ENCODE measurements at places on chromosomes 13 and 19. TPM values are rescaled to one million over a fixed set of nuclear protein-coding genes. Genes with fewer than 3 reads are reported as not detected.

The APOC4 gene
- total RNA-seq = not detected

The APLP1 gene
- total RNA-seq = 10.4 TPM

The HIF3A gene
- total RNA-seq = not detected

The GPC5 gene
- not detected for total RNA-seq

The NMRK2 gene
- total RNA-seq = 31.9 TPM

The UBL5 gene
- total RNA-seq = 480 TPM

The SLC25A41 gene
- total RNA-seq = not detected

The UBE2L5 gene
- total RNA-seq = not detected

The OR10H5 gene
- total RNA-seq = not detected

The SLC7A9 gene
- total RNA-seq = not detected

- DNase-seq = no peak
These were observed 386 bp downstream of the RRAS start for GRCh38 chr19:49639401-49640112.

GRCh38 chr19:46388311-46389095, 24.9 kb downstream of the CCDC8 start:
- DNase-seq = no peak

DNA sequence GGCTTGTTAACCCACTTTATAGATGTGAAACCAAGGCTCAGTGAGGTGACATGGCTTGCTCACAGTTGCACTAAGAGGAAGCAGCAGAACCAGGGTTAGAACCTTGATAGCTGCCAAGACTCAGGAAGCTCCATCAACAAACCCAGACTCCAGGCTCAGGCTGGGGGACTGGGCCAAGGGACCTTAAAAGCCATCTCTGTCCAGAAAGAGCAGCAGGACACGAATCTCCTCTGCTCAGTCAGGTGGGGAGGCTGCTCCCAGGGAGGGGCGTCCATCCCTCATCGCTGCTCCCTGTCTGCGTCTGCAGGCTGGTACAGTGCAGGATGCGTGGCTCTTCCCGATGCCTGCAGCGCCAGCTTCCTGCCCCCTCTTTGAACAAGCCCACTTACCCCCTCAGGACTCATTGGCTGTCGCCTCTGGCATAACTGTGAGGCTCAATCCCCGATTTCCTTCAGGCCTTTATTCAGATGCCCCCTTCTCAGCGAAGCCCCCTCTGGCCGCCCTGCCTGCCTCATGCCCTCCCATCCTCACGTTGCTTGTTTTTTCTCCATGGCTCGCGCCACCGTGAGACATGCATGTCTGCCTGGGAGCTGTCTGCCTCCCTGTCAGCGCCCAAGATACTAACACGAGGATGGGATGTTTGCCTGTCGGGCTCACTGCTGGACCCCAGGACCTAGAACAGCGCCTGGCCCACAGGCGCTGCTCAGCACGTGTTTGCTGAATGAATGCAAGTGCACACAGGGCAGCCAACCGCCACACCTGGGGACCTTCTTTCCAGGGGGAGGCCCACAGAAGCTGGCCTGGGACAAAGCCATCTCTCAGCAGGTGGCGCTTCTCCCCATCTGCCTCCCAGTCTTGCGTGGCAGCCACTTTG, 21.5 kb downstream of the AKT2 start:
- no peak for DNase-seq

- DNase-seq = no peak
These were observed 405.5 kb downstream of the TBC1D4 start for GRCh38 chr13:75076476-75076875.

DNA sequence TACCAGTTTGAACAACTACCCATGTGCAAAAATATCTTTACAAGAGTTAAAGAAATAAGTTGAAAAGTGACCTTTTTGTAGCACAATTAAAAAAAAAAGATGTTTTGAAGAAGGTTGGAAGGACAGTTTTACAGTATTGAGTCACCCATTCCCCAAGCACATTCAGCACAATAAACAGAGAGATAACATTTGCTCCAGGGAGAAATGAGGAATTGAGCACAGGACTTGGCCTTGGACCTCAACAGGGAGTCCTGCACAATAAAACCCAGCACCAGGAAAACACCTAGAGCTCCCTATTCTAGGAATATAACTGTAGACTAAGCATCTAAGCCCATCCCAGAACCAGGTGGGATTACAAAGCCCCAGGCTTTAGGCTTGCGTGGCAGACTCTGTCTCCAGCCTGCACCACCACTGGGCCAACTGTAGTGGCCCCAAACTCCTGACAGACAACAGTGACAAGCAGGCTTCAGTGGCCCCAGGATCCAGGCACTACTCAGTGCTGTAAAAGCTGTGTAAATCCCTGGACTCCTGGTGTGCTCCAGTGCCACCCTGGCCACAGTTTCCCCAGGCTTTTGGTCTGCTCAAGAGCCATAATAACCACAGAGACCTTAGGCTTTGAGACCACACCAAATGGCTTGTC, 857.2 kb downstream of the SLITRK1 start:
- DNase-seq = no peak

DNA sequence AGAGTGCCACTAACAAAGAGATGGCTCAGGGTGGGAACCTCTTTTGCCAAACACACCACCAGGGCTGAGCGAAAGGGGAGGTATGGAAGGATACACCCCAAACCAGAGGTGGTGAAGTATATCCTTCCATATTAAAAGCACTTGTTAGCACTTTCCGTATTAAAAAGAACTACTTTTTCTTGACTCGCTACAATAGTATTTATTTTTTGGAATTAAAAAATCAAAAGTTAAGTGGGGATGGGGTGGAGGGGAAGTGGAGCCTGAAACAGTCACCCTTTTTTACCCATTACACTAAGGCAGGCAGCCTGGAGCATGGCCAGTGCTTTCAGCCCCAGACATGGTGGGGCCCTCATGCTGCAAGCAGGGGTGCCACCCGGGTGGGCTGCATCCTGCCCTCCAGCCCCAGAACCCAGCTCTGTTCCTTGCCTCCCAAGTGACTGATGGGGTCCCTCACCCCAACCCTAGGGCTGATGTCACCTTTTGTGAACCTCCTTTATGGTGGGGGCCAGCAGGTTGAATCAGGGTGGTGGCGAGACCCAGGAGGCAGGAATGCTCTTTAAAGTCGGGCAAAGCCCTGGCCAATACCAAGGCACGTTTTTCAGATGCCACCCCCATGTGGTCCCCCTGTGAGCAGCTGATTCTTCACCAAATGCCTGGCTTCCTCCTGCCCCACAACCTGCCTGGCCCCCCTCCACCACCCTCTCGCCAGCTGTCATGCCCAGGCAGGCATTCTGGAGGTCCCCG, 31.0 kb downstream of the LYL1 start:
- peak; percentile 55 for DNase-seq

- DNase-seq = no peak
These were observed 9.2 kb downstream of the QPCTL start for GRCh38 chr19:45701676-45702075.

- DNase-seq = peak; percentile 67
These were observed 2.8 kb downstream of the ACTN4 start for GRCh38 chr19:38650172-38650775.

DNA sequence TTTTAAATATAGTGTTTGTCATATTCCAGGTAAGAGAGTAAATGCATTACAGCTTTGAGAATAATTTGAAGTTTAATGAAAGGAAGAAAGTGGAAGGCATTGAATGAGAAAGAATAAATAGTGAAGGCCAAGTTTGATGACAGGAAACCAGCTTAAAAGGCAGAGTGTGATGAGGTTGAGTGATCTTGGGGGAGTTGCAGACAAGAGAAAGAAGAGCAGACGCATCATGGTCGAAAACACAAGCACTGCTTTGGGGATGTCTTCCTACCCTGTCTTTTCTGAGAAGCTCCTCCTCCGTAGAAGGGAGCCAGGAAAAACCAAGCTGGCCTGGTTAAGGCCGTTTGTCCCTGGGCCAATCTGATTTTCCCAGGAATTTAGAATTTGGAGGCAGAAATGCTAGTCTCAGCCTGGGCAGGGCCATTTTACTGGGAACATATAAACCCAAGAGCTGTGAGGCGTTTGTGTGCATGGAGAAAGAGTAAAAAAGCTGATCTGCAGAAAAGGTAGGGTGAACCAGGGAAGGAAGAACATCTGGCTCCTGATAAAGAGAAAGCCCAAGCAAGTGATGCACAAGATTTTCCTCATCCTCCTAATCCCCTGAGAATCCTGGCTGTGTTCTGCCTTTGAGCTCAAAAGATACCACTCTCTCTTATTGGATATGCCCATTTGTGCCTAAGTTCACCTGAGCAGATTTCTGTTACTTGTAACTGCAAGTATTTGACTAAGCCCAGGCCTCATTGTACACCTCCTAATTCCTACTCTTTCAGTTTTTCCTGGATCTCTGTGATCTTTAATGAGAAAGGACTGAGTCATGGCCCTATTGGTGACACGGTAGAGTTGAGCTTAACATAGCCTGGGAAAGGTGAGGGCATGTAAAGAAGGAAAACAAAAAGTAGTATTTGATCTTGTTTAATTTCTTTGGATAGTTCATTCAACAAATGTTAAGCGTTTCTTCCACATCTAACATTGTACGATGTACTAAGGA, 80.0 kb downstream of the WDFY2 start:
- no peak for DNase-seq

DNA sequence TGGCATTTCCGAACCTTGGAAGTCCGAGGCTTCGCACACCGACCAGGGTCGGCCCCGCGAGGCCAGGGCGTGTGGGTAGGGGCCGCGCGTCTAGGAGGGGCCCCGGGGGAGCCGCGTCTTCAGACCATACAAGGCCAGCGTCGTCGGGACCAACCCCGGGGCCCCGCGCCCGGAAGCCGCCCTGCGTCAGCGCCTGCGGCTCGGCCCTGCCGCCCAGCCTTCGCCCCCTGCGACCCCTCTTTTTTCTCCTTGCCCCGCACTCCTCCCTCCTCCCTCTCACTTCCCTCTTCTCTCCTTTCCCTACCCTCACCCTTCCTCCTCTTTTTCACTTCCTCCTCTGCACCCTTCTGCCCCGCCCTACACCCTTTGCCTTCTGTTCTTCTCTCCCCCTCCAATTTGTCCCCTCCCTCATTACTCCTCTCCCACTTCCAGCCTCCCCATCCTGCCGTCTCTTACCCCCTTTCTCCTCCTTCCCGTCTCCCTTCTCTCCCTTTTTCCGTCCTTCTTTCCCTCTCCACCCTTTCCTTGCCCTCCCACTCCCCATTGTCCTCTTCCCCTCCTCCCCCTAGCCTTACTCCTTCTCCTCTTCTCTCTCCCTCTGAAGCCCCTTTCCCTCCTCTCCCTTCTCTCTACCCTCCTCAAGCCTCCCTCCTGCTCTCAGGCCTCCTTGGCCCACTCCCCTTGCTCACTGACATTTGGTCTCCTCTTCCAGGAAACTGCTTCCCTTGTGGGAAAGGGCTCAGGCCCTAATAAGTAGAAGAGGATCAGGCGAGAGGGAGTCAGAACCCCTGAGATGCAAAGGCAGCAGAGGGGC, 2.2 kb upstream of the PLEKHG2 start:
- peak; percentile 72 for DNase-seq

DNA sequence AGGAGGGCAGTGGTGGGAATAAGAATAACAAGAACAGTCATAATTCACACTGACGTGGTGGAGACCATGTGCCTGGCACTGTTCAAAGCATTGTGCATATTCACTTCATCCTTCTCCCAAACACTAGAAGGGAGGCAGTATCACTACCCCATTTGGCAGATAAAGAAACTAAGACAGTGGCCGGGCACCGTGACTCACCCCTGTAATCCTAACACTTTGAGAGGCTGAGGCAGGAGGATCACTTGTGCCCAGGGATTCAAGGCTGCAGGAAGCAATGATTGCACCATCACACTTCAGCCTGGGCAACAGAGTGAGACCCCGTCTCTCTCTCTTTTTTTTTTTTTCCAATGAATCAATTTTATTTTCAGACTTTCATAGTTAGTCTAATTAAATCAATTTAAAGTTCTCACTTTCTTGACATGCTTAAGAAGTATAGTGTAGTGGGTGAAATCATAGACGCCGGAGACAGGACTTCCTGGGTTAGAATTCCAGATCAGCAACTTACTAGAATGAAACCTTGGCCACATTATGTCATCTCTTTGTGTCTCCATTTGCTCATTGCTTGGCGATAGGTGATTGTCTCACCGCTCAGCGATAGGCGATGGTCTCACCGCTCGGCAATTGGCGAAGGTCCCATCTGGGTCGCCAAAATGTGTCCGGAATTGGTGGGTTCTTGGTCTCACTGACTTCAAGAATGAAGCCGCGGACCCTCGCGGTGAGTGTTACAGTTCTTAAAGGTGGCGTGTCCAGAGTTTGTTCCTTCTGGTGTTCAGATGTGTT, 5.3 kb upstream of the ATG4D start:
- DNase-seq = no peak

- no peak for DNase-seq
These were observed 161.8 kb upstream of the SERP2 start for GRCh38 chr13:44211704-44212346.

DNA sequence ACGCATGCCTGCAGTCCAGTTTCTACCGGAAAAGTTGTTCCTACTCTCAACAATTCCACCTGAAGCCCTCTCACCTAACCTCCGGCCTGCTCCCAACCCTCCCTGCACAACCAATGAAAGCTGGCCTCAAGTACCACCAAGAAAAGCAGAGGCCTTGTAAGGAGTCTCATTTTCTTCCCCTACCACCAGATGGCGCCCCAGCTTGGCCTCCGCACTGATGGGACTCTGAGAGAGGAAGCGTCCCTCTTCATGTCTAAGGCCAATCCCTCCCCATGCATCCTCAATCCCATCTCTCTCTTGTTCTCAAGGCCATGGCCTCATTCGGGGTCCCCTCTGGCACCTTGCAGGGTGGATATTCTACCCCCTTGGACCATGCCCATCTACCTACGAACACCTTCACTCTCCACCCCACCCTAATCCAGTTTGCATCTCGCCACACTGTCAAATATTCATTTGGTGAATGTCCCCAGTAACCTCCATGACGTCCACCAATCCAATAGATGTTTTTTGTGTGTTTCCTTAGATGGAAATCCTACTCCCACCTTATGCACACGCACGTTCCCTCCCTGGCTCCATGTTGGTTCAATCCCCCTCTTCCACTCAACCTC, 412.8 kb downstream of the ZNF536 start:
- DNase-seq = peak; percentile 54

DNA sequence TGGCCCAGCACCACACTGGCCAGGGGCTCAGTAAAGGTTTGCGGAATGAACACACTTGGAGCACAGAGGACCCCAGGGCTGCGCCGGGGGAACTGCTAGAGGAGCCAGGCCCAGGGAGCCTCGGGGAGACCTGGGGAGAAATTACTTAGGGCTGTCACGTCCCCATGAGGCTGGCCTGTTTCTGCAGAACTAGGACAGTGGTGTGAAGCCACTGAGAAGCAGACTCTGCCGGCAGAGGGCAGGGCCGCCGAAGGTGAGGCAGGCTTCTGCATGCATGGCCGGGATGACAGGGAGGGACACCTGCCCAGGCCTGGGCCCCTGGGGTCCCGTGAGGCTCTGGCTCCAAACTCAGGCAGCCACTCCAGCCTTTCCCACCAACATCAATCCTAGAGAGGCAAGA, 26.4 kb downstream of the ELAVL1 start:
- DNase-seq = no peak

- no peak for DNase-seq
These were observed 367.6 kb upstream of the PRR20A start for GRCh38 chr13:56773148-56773547.

DNA sequence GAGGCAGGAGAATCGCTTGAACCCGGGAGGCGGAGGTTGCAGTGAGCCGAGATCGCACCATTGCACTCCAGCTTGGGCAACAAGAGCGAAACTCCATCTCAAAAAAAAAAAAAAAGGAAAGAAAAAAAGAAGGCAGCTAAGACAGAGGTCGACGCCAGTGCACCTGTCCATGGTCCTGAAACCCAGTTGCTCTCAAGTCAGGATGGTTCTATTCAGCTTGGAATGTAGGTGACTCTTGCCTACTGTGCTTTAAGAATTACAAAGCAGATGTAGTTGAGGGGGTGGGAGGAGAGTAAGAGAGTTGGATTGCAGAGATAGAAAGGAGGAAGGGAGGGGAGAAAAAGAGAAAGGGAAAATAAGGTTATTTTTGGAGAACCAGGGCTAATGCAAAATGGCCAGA, 18.7 kb downstream of the CACNG7 start:
- DNase-seq = peak; percentile 71

GRCh38 chr13:113476811-113477210, 13.7 kb downstream of the DCUN1D2 start:
- DNase-seq = no peak

Measured in myocyte (in vitro differentiated cells).